Glutamatergic neuron (in vitro differentiated cells): ENCODE measurements at places on chromosomes 6 and 20.

DNA sequence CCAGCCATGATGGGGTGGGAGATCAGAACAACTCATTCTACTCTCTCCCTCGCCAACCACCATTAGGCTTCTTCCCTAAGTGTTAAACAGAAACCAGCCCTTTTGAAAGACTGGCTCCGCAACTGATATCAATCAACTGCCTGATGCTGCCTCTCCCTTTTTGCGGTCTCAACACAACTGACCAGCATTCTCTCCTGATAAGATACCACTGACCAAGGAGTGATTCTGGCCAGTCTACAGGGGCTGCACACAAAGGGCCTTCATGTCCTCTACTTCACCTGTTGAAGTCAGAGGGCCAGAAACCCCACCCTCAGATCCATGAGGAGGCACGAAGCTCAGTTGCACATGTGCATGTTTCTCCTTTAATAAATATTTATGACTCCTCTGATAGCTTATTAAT lies 145.1 kb downstream of the CD24 start:
- no peak for DNase-seq

DNA sequence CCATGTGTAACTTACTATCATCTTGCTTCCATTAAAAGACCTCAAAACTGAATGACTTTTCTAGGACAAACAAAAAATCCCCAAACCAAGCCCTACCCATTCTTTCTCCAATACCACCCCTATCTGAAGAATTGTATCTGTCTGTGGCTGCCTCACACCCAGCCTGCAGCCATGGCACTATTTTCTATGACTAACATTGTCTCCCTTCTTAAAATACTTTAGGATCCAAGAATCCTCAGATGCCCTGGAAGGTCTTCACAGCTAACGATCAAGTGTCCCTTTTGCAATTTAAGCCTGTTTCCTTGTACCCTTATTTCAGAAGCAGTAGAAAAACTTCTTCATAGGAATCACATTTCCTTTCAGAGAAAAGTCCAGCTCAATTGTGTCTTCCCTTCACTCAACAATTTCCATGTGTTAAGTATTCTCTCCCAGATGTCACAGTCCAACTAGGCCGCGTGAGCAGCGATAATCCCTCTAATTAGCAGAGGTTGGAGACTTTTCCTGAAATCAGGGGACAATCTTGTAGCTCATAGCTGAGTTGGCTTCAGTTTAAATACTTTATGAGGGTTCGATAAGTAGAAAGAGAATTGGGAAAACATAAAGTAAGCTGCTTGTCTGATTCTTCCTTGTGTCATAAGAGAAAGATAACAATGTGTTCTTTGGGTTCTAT lies 5.2 kb upstream of the MEP1A start:
- DNase-seq = no peak

DNA sequence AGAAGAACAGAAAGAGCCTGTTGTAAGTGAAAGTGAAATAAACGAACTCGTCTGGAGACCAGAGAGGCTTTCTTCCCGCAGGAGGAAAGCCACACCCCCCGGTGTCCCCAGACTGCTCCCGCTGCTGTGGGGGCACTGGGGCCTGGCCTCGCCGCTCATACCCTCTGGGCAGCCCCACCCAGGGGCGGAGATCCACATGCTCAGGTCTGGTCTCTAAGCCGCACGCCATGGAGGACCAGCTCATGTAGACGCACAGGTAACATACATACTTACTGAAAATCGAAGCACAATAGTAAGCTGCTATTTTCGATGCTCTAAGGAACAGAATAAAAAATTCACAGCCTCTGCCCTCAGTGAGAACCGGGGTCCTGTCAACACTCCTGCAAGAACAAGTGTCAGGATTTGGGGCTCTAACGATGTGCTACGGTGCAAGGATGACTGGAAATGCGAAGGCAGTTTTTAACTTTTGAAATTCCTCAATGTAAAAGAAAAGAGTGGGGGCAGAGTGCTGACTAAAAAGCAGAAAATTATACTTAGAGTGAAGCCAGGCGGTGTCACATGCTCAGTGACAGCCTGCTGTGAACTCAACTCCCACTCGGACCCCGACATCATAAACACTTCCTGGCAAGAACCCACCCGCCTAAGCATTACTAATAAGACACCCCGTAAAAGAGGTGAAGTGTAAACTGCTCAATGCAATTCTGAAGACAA lies 110.5 kb downstream of the IRF4 start:
- DNase-seq = no peak

GRCh38 chr6:119308048-119308570 lies 41.5 kb downstream of the MAN1A1 start:
- DNase-seq = no peak

GRCh38 chr6:34155471-34156300 lies 9.8 kb upstream of the GRM4 start:
- DNase-seq = no peak

GRCh38 chr6:147033267-147033666 lies 170.9 kb upstream of the STXBP5 start:
- DNase-seq = no peak

DNA sequence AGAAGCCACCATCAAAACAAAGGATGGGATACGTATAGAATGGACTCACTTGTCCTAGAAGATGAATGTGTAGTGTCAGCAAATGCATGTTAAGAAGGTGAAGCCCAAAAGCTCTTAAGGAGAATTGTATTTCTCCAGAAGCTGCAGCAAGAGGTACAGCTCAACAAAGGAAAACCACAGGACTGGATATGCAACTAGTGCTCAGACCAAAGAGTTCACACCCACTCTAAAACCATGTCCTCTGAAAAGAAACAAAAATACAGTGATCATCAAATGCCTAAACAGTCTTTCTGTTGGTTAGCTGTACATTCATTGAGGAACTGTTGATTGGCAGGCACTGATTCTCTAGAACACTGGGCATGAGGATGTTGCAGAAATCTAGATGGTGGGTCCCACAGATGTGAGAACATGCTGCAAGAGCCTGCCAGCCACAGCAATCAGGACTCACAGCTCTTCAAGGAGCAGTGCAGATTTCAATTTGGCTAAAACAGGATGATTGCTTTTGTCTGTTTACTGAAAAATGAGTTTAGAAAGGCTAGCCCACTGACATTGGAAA lies 94.6 kb downstream of the COL9A1 start:
- DNase-seq = no peak

DNA sequence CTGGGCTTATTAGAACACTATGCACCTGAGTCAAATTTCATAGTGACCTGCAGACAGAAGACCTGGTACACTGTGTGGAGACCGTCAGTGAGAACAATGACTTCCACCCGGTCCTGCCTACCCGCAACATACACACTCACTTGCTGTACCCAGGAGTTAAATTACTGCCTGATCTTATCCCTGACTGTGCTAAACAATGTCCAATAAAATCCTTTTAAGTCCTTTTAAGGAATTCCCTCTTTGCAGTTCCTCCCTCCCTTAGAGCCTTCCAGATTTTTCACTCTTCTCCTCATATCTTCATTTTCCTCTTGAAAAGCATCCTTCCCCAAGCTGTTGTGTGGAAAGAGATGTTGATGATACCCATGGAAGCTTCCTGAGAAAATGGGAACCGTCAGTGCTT lies 3.4 kb upstream of the KCNG1 start:
- no peak for DNase-seq

GRCh38 chr6:7086488-7086887 lies 21.3 kb upstream of the RREB1 start:
- no peak for DNase-seq

DNA sequence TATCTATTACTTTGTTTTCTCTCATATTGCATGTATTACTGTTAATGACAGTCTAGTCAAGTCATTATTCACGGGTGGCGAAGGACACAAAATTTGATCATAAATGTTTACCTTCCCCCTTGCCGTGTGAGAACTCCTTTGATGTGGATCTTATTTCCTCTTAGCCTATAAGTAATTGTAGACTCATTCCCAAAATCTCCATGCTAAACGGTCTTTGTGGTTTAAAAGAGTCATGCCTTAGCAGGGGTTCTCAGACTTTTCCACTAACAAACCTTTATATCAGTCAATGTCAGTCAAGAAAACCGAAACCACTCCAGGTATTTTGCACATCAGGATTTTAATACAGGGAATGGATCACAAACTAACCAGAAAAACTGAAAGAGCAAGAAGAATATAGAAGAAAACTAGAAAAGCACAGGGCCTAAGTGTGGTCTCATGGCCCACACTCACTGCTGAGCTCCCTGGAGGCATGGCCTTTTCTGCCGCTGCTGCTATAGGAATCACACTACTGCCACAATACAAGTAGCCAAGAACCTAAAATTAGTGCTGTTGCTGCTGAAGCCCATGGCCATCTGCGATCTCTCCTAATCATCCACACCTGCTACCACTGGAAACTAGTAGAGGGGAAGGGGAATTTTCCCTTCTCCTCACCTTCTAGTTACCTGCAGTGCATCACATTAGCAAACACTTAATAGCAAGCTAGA lies 186.0 kb upstream of the POU3F2 start:
- DNase-seq = peak; percentile 34

DNA sequence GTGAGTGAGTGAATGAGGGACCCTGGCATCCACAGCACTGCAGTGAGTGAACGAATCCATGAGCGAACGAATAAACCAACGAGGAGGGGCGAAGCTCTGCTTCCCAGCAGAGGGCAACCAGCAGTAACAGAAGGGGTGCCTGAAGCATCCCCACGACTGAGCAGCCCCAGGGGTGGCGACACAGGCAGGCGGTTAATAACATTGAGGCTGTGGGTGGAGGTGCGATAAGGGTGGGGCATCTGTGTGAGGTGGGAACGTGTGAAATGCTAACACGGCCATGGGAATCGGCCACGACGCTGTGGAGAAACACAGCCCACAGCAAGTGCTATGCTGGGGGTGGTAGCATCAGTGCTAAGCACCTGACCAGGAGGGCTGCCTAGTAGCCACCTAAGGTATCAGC lies 75.9 kb downstream of the TAF4 start:
- DNase-seq = no peak

GRCh38 chr6:137202078-137202477 lies 17.1 kb downstream of the IFNGR1 start:
- DNase-seq = no peak

DNA sequence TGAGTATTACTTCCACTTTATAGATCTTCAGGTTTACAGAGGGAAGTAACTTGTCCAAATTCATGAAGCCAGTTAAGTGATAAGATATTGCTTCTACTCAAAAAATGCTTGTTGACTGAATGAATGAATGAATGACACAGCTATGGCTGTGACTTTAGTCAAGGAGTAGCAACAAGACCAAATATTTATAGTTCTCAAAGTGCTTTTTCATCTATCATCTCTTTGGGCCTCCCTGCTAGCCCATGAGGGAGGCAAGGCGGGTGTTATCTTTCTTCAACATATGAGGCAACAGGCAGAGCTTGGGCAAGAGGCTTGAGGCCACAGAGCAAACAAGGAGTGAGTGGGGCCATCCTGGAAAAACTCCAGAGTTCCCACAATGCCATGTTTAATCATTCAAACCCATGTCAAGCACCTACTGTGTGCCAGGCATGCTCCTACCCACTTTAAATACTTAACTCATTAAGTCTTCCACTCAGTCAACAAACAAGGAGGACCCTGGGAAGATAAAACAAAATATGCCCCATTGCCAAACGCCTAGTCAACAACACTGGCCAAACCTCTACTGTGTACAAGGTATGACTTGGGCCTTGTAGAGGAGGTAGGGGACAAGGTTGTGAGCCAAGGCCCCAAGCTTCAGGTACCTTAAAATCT lies 15.9 kb downstream of the BCL2L1 start:
- DNase-seq = no peak
